ENCODE measurements at places on chromosomes 7 and 10.

DNA sequence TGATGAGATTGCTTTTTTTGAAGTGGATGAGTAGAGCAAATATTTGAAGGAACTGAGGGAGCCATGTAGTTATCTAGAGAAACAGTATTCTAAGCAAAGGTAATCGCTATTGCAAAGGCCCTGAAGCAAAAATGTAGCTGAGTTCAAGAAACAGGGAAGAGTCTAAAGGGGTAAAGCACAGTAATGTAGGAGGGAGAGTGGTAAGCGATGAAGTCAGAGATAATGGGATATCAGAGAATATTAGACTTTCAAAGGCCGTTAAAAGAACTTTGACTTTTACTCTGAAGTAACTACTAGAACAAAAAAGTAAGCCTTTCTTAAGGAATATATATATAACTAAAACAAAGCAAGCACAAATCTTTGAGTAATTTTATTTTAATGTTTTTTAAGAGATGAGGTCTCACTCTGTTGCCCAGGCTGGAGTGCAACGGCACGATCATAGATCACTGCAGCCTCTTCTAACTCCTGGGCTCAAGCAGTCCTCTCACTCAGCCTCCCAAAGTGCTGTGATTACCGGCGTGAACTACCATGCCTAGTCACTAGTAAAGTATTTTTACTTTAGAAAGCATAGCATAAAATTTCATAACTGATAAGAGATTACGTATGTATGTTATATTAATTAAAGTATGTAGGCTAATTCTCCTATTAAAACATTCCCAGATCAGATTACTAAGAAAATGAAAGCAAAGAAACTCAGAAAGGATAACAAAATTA, 61.7 kb upstream of the OIT3 start:
- no peak for DNase-seq

- DNase-seq = no peak
Observed at GRCh38 chr7:29398011-29398410, 165.6 kb upstream of the PRR15 start.

DNA sequence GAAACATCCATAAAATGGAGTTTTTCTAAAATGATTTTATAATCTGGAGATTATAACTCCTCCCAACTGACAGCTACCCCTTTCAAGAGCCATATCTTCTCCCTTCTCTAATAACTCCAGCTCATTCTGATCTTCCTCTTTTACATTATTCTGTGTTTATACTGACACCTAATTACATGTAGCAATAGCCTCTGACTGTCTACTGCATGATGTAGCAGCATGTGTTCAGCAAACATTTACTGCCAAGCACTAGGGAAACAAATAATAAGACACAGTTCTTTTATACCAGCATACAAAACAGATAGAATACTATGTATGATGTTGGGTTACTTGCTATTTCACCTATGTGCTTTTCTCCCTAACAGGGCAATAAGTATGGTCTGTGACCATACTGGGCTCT, 20.7 kb downstream of the RBM28 start:
- no peak for DNase-seq

GRCh38 chr10:112763916-112764520, 186.0 kb upstream of the TCF7L2 start:
- DNase-seq = no peak

Data from stimulated activated CD4-positive, alpha-beta T cell treated with anti-CD3 and anti-CD28 coated beads, Interleukin-15, amount 100 ng/mL, for 48 hours (primary cell).